ENCODE measurements at places on chromosomes 13 and 19. TPM values are rescaled to one million over a fixed set of nuclear protein-coding genes. Genes with fewer than 3 reads are reported as not detected.

The SBSN gene
- total RNA-seq: 197 TPM

The TFDP1 gene
- 38.9 TPM for total RNA-seq

DNA sequence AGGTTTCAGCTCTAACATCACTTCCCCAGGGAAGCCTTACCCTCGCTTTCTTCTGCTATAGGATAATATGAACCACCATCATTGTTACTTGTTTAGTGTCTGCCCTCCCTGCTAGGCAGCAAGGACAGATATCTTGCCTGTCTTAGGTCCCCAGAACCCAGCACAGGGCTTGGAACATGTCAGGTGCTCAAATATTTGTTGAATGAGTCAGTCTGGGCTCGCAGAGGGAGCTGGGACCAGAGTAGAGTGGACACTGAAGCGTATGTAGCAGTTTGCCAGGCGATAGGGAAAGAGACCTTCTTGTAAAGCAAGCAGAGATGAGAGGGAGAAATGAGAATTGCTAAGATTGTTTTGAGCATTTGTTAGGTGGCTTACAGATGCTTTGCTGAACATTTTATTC, 11.7 kb downstream of the BCKDHA start:
- DNase-seq: no peak

The LRP3 gene
- total RNA-seq: 15.0 TPM

GRCh38 chr13:44068169-44068568, 188.5 kb downstream of the LACC1 start:
- DNase-seq: peak; percentile 33

GRCh38 chr13:109672545-109672944, 113.8 kb downstream of the IRS2 start:
- DNase-seq: no peak

The APOE gene
- 313 TPM for total RNA-seq

- peak; percentile 63 for DNase-seq
Observed at GRCh38 chr19:18594096-18594823, 5.7 kb downstream of the REX1BD start.

- DNase-seq: no peak
Observed at GRCh38 chr13:103282571-103283450, 216.6 kb upstream of the SLC10A2 start.

DNA sequence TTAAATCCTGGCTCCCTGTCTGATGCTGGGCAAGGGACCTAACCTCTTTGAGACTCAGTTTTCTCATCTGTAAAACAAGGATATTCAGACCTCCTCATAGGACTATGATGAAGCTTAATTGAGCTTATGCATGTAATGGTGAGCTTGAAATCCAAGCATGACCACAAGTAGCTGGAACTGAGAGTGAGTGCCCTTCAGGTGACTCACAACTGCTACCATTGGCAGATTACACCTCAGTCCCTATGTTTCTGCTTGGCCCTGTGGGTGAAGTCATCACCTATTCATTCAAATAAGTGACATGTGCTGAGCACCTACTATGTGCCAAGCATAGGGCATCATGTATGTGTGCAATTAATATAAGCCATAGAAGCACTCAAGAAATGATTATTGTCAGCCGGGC, 25.7 kb downstream of the NOVA2 start:
- DNase-seq: no peak

DNA sequence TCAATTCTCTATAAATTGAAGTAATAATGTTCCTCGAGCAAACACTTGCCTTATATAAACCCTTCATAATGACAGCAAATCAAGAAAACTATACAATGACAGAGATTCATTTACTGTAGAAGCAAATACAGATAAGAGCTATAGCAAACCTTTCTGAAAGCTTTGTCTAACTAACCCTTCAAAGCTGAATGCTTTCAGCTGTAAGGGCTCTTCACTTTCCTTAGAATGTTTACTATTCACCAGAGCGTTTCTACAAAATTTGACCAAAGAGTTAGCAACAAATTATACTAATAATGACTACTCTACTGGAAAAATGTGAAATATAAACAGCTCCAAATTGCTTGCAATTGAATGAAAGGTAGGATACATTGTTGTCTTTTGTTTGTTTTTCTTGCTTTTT, 218.1 kb downstream of the SLITRK5 start:
- no peak for DNase-seq

- no peak for DNase-seq
Observed at GRCh38 chr19:2477732-2478191, 1.8 kb downstream of the GADD45B start.

DNA sequence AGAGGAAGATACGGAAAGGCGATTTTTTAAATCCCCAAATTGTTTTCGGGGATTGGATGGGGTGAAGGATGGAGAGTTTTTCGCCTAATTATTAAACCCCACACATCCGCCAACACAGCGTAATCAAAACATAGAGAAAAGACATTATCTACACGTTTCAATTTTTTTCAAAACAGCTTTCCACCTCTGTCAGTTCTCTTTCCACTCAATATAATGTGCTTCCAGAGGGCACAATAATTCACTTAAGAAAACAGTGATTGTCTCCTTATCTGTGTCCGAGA, 435 bp upstream of the OBI1 start:
- no peak for DNase-seq

The IRS2 gene
- total RNA-seq: 11.5 TPM

DNA sequence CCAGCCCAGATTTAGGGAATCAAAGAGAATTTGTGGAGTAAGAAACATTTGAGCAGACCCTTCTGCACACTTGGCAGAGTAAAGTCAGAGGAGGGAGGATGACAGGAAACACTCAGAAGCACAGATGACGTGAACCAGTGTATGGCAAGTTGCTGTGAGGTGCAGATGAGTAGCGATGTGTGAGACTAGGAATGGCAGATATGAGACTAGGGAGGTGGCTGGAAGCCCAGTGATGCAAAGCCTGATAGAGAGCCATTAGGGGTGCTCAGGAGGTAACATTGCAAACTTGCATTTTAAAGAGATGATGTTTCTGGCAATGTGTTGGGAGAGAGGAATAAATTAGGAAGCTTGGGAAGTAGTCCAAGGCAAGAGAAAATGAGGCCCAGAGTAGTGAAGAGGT, 44.0 kb downstream of the PCDH17 start:
- peak; percentile 27 for DNase-seq

The ZNF534 gene
- 0.20 TPM for total RNA-seq

The DLEU7 gene
- 0.10 TPM for total RNA-seq

DNA sequence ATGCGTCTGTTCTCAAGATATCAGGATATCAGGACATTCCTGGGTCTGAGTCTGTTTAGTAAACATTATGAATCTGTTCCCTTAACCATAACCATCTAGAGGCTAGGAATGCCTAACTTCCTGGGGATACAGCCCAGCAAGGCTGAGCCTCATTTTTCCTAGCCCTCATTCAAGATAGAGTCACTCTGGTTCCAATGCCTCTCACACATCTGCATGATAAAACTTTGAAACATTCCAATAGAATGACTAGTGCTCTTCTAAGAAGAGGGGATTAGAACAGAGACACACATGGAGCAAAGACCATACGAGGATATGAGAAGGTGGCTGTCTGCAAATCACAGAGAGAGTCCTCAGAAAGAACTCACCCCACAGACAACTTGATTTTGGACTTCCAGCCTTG, 20.6 kb upstream of the CABP5 start:
- no peak for DNase-seq

The MAB21L1 gene
- 0.99 TPM for total RNA-seq

DNA sequence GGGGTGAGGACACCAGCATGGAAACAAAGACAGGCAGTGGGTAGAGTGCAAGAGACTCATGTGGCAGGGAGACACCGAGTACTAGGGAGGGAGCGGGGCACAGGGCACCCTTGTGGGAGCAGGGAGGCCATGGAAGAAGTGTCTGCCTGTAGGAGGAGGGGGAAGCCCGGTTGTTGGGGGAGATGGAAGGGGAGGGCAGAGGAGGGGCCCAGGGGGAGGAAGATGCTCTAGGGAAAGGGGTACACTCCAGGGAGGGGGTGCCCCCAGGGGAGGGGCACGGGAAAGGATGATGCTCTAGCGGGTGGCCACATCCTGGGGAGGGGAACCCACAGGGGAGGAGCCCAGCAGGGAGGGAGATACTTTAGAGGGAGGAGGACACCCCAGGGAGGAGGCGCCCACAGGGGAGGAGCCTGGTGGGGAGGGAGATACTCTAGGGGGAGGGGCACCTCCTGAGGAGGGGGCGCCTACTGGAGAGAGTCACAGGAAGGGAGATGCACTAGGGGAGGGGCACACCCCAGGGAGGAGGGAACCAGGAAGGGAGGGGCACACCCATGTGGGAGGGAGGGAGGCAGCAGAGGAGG, 24.9 kb downstream of the CPAMD8 start:
- no peak for DNase-seq

GRCh38 chr19:51572908-51573307, 1.8 kb downstream of the ZNF175 start:
- DNase-seq: no peak
